Myocyte (in vitro differentiated cells): ENCODE measurements at places on chromosomes 1 and 21.

DNA sequence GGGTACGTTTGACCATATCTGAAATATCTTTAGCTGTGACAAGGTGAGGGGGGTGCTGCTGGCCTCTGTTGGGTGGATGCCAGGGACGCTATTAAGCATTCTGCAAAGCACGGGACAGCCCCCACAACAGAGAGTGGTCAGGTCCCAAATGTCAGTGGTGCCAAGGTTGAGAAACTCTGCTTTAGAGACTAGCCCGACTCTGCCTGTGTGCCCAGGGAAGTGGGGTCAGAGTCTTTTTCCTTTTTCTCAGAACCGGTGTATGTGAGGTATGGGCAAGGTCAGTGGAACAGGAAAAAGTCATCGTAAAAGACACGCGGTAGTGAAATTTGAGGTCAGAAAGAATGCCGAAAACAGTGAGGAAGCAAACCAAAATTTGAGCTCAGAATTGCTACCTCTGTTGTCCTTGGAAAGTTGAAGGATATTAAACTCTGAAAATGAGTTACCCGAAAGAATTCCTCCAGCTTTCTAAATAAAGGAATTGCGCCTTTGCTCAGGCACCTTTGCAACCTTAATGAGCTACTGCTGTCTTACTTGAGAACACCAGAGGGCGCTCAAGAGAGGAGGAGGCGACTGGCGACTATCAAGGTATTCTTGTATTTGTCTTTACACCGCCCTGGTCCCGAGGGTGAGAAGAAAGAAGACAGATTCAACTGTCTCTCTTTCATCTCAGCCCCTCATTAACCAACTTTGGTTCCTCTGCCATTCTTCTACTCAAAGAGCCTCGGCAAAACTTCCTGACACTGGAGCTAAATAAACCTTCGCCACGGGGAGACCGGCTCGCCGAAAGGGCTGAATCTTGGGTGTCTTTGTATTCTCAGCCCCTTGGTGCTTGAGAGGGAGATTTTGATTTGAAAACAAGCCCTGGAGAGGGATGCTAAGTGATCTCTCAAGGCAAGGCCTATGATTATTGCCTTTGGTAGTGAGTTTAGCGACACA is 85.4 kb upstream of the OLIG2 start:
- peak; percentile 58 for DNase-seq

- DNase-seq: no peak
Observed at GRCh38 chr1:229339520-229339919, 3.3 kb downstream of the CCSAP start.

DNA sequence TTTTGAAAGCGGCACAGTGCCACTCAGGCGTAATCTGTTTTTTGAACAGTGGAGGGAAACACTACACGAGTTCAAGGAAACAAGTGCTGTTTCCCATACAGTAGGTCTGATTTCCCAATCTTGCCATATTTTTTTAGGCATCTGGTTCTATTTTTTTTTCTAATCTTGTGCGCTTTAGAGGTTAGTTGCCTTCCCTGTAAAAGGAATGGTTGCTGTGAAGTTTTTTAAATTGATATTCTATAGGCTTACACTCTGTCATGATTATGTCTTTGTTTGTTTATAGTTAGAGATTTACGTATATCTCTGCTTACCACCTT is 1.2 kb downstream of the NASP start:
- no peak for DNase-seq

DNA sequence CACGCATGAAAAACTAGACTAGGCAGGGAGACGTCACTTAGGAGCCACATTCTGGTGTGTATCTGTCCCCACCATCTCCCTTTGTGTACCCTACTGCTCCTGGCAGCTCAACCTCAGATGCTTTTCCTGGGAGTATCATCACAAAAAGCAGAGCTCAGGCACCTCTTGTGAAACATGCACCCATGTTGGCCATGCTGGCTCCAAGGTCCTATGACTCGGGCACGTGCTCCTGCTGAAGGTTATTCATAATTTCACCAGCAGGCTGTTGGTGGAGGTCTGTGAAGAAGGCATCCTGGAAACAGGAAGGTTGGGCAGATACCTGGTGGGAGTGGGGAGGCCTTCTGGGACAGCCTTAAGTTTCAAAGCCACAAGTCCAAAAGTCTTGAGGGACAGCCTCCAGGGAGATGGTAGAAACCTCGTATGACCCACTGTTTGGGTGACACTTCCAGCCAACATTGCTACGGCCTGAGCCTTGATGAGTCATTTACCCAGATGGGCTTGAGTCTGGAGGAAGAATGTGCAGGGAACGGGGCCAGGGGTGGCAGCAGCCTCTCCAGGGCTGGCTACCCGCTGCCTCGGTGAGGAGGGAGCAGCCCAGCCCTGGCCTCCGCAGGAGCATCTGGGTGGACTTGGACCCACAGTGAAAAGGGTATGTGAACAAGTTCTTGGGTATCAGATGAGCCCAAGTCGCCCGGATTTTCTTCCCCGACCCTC is 75.8 kb downstream of the PGBD5 start:
- DNase-seq: peak; percentile 87

GRCh38 chr1:115753361-115753760 is 15.2 kb downstream of the CASQ2 start:
- no peak for DNase-seq
